ENCODE measurements at places on chromosomes 4 and X.

- no peak for DNase-seq
Measured at GRCh38 chrX:84258708-84259107, 70.7 kb upstream of the RPS6KA6 start.

DNA sequence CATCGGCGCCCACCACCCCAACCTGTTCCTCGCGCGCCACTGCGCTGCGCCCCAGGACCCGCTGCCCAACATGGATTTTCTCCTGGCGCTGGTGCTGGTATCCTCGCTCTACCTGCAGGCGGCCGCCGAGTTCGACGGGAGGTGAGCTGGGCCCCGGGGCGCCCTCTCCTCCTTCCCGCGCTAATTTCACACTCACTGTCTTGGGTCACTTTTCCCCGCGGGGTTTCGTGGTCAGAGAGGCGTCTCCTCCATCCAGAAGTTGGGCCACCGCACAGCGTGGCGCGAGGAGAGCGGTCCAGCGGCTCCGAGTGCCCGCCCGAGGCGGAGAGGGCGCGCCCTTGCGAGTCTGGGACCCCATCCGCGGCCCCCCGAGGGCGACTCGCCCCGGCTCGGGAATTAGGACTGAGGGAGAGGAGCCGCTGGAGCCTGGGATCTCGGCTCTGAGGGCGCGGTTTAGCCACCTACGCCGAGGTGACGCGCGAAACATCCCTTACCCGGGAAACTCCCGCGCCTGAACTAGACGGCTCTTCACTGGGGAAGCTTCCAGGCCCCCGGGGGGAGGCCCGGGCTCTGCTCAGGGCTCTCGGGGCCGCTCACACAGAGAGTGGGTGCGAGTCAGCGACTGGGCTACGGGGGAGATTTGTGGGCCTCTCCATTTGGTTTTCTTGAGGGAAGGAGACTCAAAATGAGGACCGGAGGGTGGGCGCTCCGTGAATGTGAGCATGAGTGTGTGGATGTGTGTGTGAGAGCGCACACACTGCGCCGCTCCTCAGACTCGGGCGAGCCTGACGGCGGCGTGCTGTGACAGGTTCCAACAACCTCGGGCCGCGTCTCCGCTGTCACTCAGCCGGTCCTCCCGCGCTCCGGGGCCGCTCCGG lies 551 bp downstream of the NPNT start:
- DNase-seq: no peak

GRCh38 chrX:134431894-134432293 lies 28.1 kb upstream of the HPRT1 start:
- no peak for DNase-seq

DNA sequence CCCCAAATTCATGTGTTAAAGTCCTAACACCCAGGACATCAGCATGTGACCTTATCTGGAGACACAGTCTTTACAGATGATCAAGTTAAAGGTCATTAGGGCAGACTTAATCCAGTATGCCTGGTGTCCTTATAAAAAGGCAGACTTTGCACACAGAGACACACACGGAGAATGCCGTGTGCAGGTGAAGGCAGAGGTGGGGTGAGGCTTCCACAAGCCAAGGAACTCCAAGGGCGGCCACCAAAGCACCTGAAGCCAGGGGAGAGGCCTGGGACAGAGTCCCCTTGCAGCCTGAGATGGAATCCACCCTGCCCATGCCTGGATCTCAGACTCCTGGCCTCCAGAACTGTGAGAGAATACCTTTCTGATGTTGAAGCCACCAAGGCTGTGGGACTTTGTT lies 26.1 kb upstream of the SORCS2 start:
- DNase-seq: no peak

DNA sequence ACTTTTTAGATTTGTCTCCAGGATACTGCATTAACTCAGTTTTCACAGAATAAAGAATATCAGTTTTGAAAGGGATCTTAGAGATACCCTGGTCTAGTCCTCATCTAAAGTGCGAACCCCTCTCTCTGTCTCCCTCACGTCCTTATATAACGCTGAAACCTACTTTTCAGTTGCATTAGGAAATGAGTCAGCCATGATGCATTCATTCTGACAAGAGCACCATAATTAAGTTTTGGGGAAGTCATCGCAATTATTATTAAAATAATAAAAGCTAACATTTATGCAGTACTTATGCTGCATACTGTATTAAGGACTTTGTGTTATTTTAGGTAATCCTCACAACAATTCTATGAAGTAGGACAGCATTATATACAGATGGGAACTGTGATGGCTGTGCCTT lies 116.1 kb downstream of the REELD1 start:
- DNase-seq: no peak

DNA sequence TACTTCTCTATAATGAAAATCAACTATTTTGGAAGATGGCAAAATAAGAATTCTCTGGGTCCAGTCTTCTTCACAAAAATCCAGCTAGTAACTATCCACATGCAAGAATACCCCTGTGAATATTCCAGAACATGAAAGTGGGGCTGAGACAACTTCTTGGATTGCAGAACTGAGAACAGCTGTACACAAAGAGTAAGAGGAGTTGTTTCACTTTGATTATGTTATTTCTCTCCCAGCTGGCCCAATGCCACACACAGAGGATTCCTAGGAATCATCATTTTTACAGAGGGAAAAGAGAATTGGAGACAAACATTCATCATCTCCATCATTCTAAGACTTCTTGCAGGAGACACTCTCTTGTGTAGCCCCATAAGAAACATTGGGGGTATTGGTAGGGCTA lies 782.2 kb upstream of the LCORL start:
- DNase-seq: no peak

DNA sequence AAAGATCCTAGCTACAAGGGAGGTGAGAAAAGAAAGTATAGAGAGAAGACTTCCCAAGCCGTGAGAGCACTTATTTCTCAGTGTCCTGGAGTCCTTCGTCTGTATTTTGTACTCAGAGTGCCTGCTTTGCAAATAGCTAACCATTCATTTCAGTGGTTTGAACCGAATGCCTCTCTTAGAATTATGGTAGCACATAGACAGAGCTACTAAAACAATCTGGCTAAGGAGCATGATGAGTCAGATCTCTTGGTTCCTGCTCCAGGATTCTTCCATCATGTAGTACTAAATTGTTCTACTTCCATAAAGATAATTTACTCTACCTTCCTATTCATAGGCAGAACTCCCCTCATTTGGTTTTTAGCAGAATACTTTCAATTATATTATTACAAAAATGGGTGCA lies 946.6 kb downstream of the STIM2 start:
- DNase-seq: no peak

GRCh38 chr4:124854968-124855367 lies 142.4 kb upstream of the ANKRD50 start:
- DNase-seq: no peak

DNA sequence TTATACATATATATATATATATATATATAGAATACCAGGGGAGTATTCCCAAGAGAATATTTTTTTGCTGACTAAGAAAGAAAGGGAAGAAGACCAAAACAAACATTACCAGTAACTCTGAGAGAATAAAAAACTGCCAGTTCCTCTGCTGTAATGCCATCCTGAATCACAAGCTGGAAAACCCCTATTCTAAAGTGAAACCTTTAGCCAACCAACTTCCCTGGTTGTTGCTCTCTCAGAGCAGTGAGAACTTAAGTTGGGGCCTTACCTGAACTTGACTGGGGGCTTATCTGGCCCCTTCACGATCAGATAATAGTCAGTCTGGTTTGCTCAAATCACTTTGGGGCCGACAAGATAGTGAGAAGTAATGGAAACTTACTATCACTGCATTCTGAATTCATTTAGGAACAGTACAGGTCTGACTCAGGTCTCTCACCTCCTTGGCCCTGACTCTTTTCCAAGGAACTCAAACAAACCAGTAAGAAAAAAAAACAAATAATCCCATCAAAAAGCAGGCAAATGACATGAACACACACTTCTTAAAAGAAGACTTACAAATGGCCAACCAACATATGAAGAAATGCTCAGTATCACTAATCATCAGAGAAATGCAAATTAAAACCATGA lies 62.5 kb downstream of the CD40LG start:
- DNase-seq: peak; percentile 17

DNA sequence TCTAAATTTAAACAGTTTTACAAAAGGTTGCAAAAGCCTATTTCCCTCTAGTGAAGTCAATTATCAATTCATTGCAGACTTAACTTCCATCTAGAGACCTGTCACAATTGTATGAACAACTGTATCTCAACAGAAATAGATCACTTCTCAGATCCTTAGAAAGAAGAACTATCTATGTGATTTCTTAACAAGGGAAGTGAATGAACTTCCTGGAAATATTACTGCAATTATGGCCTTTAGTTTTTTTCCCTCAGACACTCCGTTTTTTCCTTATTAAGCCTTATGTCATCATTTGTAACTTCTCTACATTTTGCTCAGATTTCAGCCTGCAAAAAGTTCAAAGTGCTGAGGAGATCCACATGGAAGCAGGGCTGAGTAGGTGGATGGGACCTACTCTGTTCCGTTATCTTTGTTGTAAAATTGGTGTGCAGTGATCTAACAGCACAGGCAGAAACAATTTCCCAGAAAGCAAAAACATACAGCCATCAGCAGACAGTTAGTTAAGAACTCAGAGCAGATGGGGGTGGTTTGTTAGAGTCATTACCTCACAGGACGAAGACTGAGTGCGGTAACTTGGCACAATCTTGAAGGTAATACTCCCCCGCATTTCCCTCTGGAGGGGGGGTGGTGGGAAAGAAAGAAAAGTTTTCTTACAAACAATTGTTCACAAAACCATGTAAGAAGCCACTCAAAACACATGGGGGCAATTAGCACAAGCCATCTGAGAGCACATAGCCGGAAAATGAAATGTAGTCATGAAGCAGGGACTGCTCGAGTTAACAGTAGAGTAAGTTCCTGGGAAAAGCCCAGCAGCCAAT lies 112.3 kb downstream of the NYX start:
- DNase-seq: peak; percentile 67

GRCh38 chr4:177256950-177257349 lies 52.7 kb upstream of the NEIL3 start:
- DNase-seq: no peak

GRCh38 chr4:76449833-76450232 lies 14.8 kb downstream of the SHROOM3 start:
- DNase-seq: no peak

GRCh38 chr4:94454405-94454804 lies 2.7 kb downstream of the PDLIM5 start:
- no peak for DNase-seq

- no peak for DNase-seq
Measured at GRCh38 chr4:67587156-67587555, 28.6 kb downstream of the STAP1 start.

GRCh38 chrX:69077895-69078455 lies 87.3 kb downstream of the PJA1 start:
- DNase-seq: no peak

DNA sequence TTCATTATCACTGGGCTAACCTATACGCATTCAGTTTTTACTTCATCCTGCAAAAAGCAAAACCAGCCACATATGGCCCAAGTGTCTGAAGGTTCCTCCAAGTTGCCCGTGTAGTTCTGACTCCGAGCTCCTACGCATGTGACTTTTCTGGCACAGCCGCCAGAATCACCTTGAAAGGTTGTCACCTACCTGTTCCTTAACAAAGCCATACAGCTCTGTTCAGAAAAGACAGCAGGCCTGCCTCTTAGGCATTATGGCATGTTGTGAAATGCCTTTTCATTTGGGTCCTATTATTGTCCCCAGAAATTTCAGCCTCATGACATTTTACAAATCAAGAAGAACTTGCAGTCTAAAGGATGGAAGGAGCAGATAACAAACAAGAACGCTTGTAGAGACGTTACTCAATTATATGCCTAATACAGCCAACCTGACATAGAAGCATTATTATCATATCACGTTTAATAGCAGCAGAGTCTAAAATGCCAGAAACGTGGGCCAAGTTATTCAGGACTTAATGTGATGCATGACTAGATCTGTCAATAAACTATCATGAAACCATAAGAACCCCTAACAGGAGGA lies 118.5 kb downstream of the RBM47 start:
- no peak for DNase-seq

DNA sequence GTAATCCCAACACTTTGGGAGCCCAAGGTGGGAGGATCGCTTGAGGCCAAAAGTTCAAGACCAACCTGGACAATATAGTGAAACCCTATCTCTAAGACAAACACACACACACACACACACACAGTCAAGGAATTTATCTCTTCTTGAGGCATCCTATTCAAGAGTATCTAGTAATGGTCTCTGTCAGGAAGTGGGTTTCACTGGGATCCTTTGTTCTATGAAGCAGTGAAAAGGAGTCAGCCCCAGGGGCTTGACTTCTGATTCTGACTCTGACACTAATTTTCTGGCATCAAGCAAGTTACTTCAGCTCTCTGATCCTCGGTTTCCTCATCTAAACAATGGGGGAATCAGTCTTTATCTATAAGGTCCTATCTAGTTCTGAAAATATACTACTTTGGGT lies 34.8 kb downstream of the UTP14A start:
- no peak for DNase-seq

DNA sequence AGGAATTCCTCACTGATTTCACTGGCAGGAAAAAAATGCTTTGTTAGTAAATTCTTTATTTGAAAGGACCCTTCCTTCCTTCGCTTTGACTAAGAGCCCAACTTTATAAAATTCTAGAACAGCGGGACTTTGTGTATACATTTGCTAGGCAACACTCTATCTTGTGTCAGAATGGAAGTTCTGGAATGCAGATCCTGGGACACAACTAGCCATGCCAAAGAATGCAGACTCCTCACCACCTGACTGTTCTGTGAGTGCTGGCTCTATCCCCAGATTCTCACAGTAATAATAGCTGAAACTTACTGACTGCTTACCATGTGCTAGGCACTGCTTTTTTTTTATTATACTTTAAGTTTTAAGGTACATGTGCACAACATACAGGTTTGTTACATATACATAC lies 73.3 kb upstream of the ZDHHC15 start:
- DNase-seq: no peak

GRCh38 chrX:68358679-68359078 lies 74.6 kb downstream of the OPHN1 start:
- DNase-seq: no peak

DNA sequence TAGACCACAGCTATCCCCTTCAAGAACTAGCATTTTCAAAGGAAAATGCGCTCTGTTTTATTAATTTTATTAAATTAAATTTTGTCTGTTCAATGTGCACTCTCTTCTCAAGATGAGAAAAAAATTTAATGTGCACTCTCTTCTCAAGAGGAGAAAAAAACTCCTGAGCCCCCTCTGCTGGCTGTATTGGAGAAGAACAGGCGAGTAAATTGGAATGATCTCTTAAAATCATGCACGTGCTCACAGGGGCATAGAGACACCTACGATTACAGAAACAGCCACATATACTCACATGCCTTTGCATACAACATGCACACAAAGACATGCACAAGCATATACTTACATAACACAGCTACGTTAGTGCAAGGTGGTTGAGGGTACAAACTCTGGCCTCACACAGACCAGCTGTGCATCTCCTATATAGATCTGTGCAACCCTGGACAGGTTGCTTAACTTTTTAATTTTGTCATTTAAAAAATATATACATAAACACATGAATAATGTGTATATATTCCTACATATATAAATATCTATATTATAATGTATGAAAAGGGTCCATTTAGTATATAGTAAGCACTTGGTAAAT lies 176.2 kb upstream of the CXorf66 start:
- peak; percentile 30 for DNase-seq

DNA sequence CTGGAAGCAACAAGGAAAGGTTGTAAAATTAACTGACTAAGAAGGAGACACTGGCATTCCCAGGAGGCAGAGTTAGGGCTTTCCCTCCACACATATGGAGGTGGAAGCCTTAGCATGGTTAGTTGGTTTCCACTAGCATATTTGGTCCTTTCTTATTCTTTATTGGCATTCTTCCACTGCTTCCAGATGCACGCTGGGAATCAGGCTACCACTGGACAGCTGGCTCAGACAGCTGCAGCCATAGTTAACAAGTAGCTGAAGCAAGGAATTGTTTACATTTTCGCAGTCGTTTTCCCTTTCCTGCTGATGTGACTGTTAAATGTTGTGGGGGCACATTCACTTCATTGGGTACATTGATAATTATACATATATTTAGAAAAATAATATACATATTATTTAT lies 169.2 kb downstream of the GRIA2 start:
- no peak for DNase-seq
